Glutamatergic neuron (in vitro differentiated cells): ENCODE measurements at places on chromosomes 2 and 18. TPM values are rescaled to one million over a fixed set of nuclear protein-coding genes. Genes with fewer than 3 reads are reported as not detected.

FZD7 gene
- total RNA-seq = 19.0 TPM

DNAH7 gene
- 0.56 TPM for total RNA-seq

COL5A2 gene
- 23.7 TPM for total RNA-seq

SLC39A6 gene
- total RNA-seq = 113 TPM

CCDC85A gene
- total RNA-seq = 12.1 TPM

MALL gene
- 0.49 TPM for total RNA-seq

NRBP1 gene
- total RNA-seq = 142 TPM

CHRNG gene
- 3.5 TPM for total RNA-seq

ZAP70 gene
- total RNA-seq = 1.3 TPM

NEU2 gene
- not detected for total RNA-seq

CCBE1 gene
- 0.81 TPM for total RNA-seq

PLCL1 gene
- total RNA-seq = 28.8 TPM

PRKCE gene
- 74.8 TPM for total RNA-seq

ALKAL2 gene
- 1.0 TPM for total RNA-seq

HOXD9 gene
- total RNA-seq = 0.44 TPM
